ENCODE measurements at places on chromosomes 11 and 22.

- no peak for DNase-seq
Measured at GRCh38 chr11:112665291-112665690, 295.9 kb upstream of the NCAM1 start.

DNA sequence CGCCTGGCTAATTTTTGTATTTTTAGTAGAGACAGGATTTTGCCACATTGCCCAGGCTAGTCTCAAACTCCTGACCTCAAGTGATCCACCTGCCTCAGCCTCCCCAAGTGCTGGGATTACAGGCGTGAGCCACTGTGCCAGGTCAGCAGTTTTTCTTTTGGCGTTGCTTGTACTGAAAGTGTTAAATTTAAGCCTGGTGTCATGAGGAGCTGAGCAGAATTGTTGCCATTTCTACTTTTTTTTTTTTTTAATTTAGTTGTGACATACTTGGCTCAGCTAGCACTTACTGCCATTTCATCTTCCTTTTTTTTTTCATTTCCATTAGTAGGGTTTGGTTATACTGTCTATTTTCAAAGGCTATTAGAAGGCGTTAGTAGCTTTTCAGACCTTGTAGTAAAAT lies 10.7 kb downstream of the TAB1 start:
- no peak for DNase-seq

DNA sequence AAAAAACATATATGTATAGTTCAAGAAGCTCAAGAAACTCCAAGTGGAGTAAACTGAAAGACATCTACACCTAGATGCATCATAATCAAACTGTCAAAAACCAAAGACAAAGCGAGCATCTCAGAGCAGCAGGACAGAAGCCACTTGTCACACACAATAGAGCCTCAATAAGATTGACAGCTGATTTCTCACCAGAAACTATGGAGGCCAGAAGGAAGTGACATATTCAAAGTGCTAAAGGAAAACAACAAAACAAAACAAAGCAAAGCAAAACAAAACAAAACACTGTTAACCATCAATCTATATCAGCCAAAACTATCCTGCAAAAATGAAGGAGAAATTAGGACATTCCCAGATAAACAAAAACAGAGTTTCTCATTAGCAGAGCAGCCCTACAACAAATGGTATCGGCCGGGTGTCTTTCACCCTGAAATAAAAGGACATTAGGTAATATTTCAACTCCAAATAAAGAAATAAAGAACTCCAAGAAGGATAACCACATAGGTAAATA lies 65.8 kb upstream of the SEPTIN5 start:
- no peak for DNase-seq

GRCh38 chr11:102007567-102008437 lies 39.4 kb upstream of the CFAP300 start:
- no peak for DNase-seq

All from dorsolateral prefrontal cortex (tissue), 122 donors.